ENCODE measurements at places on chromosomes 11 and 22.

- DNase-seq: no peak
Measured at GRCh38 chr11:86807360-86807759, 7.0 kb downstream of the PRSS23 start.

DNA sequence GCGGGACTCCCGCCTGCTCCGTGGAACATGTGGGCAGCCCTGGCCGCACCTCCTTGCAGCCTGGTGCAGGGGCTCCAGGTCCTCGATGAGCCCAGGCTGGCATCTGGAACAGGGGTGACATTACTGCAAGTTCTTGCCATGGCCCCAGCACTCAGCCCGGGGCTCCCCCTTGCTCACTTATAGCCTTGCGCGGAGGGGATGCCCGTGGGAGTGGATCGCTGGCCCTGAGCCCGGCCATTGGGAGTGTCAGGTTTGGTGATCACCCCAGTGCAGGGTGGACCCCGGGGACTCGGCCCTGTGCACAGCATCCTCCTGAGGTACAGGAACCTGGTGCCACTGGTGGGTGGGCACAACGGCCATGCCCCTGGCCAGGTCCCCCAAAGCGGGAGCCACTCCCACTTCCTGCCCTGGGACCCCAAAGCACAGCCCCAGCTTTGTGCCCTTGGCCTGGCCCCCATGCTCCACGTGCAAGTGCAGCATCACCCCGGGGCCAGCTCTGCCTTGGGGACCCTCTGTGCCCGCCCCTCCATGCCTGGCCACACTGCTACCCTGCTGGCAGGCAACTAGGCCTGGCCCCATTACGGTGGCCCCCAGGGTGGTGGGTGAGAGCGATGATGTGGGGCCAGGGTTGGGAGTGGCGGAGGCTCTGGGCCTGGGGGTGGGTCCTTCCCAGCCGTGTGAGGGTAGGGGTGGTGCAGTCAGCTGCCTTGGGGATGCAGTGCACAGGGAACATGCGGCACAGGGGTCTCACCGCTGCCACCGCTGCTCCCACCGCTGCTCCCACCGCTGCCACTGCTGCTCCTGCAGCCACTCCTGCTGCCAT lies 439.8 kb downstream of the TBC1D22A start:
- no peak for DNase-seq

DNA sequence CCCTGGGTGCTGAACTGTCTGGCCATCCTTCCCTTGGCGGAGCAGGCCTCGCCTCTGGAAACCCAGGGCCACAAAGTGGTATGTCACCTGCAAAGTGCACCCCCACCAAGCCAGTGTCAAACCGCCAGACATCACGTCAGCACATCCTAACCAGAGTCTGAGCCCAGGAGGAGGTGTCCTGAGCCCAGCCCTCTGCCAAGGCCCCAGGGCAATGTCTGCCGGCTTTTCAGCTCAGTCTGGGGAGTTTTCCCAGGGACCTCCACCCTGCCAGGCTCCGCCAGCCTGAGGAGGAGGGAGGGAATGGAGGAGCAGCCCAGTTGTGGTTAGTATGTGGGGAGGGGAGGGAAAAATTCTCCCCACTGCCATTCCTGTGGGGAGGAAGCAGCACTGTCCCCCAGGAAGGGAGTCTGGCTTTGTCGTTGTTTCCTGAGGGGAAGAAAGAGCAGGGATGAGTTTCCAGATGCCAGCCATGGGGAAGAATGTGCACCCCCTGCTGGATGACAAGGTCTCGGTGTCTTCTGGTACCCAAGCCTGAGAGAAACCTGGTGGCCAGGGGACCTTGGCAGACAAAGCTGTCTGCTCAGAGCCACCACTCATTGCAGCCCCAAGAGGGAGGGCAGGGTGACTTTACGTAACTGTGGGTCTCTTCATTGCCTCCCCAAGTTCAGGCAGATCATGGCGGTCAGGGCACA lies 81.4 kb upstream of the CD82 start:
- DNase-seq: no peak

- no peak for DNase-seq
Measured at GRCh38 chr11:128667873-128668272, 26.0 kb upstream of the FLI1 start.

GRCh38 chr11:62398011-62398994 lies 20.5 kb upstream of the SCGB1A1 start:
- DNase-seq: no peak

DNA sequence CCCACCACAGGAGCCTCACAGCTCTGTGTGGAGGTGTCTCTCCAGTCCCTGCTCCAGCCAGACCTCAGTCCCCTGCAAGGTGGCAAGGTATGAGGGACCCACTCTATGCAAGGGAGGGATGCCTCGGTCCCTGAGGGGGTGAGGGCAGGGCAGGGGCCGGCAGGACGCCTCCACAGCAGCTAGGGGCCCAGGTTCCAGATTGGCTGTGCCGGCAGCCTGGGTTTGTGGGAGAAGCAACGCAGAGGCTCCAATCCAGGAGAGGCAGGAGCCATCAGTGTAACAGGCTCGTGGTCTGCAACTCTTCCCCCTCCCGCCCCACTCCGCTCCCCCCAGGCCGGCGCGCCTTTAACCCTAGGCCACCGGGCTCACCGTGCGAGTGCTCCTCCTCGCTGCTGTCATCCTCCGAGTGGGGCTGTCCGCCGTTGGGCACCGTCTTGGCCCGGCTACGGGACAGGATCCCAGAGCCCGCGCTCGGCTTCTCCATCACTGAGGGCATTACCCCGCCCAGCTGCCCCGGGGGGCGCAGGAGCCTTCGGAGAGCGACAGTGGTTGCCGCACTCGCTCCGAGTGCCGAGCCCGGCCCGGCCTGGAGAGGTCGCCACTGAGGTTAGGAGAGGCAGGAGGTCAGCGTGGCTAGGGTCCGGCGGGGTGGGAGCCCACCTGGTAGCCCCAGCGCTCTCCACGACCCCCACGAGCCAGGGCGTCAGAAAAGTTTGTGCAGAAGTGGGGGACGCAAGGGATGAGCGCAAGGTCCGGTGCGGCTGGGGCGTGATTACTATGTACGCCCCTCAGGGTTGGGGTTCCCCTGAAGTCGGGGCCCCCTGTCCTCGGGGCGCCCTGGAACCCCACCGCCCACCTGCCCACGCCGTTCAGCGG lies 765 bp downstream of the RCOR2 start:
- DNase-seq: no peak

DNA sequence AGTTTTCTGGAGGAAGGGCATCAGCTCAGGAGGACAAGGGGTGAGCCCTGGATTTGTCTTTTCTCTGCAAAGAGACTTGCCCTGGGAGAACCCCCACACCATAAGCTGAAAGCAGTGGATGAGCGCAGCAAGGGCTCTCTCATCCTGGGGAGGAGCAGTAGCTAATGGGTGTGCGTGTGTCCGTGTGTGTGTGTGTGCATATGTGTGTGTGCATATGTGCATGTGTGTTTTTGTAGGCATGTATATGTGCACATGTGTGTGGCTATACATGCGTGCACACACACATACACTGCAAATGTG lies 45.3 kb downstream of the SMIM38 start:
- no peak for DNase-seq

DNA sequence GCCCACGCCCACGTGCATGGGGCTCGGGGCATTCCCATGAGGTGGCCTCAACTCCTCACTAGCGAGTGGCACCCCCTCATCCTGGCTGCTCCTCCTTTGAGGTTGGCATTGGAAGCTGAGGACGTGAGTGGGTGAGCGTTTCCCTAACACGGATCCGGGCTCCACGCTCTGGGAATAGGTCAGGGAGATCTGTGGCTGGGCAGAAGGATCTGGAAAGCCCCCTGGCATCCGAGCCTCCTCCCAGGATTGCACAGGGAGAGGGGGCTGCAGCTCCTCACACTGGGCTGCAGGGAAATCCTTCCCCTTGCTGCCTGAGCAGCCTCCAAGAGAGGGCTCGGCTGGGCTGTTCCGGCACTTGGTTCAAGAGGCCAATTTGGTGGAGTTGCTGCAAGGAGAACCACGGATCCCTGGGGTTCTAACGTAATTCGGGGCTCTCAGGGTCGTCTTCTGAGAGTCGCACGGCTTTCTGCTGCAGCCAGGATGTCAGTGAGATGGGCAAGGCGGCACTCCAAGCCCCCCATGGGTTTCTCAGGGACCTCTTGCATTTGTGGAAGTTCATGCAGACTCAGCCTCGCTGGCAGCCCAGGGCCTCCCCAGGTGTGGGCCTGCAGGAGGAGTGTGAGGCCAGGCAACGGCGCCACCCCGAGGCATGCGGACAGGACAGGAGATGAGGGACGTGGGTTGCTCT lies 1119.0 kb downstream of the BRD1 start:
- DNase-seq: no peak

- DNase-seq: no peak
Measured at GRCh38 chr11:104547996-104548661, 350.1 kb downstream of the CASP12 start.

DNA sequence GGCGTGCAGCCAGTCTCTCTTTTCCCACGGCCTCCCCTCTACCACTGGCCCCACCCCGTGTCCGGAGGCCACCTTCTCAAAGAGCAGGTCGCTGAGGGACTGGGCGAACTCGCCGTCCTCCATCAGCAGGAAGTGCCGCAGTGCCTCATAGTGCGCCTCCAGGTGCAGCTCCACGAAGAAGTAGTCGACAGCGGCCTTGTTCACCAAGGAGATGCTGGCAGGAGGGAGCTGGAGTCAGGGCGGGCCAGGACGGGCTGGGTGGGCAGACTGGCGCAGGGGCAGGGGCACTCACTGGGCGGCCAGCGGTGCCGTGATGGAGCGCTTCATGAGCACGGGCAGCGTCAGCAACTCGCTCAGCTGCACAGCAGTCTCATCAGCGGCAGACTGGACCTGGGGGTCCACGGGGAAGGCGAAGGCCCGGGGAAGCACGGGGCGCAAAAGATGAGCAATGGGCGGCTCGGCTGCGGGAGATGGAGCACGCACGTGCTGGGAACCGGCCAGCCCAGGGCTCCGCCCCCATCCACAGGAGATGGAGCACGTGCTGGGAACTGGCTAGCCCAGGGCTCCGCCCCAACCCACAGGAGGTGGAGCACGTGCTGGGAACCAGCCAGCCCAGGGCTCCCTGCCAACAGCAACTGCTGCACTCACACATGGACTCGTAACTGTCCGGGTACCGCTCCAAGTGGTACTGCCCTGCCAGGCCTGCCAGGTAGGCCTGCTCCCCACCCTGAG lies 18.4 kb downstream of the SELENOO start:
- DNase-seq: no peak

DNA sequence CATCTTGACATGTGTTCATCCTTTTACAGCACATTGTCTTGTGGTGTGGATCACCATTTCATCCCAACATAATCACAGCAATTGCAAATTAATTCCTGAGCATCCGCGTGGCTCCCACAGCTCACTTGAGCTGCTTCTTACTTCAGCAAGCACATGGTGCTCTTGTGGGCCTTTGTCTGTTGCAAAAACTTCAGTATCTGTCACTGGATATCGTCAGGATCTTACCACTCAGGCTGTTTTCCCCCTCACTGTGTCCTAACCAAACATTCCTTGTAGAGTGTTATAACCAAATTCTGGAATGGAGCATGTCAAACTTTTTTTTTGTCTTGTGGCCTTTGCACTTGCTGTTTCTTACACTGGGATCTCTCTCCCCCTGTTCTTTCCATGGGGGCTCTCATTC lies 683.1 kb upstream of the ARHGAP42 start:
- no peak for DNase-seq

- DNase-seq: no peak
Measured at GRCh38 chr11:1912289-1912878, 7.1 kb upstream of the TNNT3 start.

GRCh38 chr11:44992181-44992582 lies 41.5 kb upstream of the TP53I11 start:
- DNase-seq: no peak

DNA sequence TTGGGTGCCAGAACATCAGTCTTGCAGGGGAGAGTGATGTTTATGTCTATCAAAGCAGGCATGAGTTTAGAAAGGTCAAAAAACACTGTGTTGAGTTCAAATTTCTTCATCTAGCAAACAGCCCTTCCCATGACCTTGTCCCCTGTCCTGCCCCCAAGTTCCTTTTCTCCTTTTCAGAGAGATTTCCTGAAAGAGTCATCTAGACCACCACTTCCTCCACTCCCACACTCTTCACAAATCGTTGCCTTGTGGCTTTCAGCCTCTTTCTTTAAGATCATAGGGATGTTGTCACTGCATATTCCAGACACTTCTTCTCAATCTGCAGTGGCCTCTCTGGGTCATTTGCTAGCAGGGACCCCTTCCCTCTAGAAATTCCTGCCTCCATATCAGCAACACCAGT lies 290.5 kb downstream of the TENM4 start:
- no peak for DNase-seq

GRCh38 chr22:27253108-27253902 lies 548.3 kb downstream of the MN1 start:
- DNase-seq: no peak

DNA sequence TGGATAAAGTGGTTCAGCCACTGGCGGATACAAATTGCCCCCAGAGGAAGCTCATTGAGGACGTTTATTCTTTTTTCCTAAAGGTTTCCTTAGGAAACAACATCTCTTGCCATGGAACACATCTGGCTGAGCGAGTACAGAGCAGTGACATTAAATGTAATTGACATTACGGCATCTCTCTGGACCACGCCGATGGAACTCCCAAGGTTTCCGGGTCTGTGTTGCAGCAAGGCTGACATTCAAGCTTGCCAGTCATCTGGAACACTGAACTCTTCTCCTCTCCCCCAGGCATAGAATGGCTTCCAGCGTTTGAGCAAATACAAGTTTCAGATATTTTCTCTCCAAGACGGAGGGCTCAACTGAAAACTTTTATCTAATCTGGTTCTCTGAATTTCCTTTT lies 42.1 kb downstream of the CLMP start:
- no peak for DNase-seq

DNA sequence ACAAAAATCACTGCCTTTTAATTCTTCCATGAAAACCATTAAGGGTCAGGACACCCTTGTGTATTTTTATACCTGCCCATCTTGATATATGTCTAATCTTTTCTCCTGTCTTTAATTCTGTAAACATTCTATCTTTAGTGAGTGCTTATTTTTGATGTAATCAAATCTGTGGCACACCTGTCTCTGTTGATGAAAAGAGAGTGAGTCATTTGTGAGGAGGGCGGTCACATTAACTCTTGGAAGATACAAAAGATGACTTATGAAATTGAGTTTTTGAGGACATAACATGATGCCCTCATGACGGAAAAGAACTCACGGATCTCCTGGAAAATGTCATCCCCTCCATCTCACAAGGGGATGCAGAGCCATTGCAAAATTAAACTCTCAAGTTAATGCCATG lies 206.5 kb upstream of the PGR start:
- DNase-seq: no peak
